ENCODE measurements at places on chromosomes 1 and 21.
A peak's percentile ranks its signal among the peaks of the same experiment; 100 is the strongest.

DNA sequence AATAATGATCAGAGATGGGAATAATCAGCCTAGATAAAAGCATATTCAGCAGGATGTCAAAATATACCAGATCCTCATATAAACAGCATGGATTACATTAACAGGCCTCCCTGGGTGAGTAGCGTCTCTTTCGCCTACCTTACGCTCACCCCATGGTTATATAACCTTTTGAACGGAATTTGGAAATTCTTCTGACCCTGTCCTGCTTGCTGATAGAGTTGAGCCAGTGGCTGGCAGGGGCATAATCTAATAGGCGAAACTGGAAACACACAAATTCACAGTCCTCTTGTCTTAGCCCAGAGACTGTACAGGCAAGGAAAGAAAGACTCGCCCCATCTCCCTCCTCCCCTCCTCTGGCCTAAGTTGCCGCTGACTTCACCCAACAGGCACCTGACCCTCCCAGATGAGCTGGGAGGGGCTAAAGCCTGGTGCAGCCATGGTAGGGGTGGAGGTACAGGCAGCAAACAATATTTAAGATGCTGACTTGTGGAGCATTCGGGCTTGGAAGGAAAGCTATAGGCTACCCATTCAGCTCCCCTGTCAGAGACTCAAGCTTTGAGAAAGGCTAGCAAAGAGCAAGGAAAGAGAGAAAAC lies at the start of gene ANGPTL7:
Gene ANGPTL7 (plus strand): TSS at position 498 of the 594 bp plus-strand sequence. CDS start 225 bp downstream, outside the sequence.
- DNase-seq: no peak

DNA sequence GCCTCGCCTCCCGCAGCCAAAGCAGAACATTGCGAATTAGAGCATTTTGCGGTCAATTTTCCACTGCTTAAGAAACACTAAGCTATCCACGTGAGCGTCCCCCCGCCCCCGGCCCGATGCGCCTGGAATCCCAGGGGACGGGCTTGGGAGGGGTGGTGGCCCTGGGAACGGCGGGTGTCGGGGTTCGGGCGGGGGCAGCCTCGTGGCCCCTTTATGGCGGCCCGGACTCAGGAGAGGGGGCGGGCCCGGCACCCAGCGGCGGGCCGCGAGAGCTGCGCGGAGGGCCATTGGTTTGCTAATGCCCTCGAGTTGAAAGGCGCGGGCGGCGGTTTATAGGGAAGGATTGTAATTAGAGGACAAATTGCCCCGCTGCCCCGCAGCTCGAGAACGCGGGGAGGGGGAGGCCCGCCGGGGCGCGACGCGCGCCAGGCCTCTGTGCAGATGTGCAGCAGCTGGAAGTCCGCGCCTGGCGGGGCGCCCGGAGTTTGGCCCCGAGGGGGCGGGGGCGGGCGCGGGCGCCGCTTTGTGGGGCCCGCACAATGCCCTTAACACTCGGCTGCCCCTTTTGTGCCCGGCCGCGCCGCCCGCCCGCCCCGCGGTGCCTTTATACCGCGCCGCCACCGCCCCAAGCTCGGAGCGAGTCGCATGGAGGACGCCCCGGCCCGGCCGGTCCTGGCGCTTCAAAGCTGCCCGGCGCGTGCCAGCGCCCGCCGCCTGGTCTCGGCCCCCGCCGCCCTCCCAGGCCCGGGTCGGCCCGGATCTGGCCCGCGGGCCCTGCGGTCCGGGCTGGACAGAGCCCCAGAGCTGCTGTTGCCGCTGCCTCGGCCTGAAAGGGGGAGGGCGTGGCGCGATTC lies 1.9 kb upstream of the HES3 start:
- peak; percentile 64 for DNase-seq

GRCh38 chr1:170213596-170213995 lies 67.8 kb downstream of the NTMT2 start:
- DNase-seq: peak; percentile 55

DNA sequence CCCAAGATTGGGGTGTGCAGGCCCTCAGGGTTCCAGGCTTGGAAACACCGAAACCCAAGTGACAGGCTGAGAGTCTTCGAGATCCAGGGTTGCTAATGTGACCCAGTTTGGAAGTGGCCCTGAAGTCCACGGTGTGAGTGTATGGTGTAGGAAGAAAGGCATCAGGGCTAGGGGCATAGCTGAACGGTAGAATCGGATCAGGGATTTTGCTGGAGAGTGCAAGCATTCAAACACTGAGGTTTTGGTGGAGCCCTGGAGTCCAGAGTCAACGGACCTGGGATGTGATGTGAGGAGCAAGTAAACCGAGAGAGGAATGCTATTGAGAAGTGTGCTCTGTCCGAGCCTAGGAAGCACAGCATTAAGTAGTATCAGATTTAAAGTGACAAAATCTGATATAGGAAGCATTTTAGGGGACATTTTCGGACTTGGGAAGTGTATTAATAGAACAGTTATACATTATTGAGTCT lies 958 bp downstream of the NFYC start:
- DNase-seq: no peak

DNA sequence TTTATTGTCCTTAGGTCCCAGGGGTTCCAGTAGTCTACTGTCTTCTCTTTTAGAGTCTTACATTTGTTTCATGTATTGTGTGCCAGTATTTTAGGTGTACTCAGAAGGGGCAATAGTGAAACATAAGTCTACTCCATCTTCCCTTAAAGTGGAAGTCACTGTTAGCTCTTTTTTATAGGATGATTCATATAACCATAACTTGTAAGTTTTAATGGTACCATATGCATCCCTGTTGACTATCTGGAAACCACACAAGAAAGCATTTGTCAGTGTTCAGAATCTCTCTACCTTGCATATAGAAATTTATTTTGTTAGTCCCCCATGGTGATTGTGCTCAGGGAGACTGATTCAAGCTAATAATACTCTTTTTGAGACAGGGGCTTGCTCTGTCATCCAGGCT lies 149.9 kb downstream of the HS2ST1 start:
- DNase-seq: no peak

All from right forelimb (tissue), 1 donor.